ENCODE measurements at places on chromosomes 6 and 20. TPM values are rescaled to one million over a fixed set of nuclear protein-coding genes. Genes with fewer than 3 reads are reported as not detected.
A peak's percentile ranks its signal among the peaks of the same experiment; 100 is the strongest.

DNA sequence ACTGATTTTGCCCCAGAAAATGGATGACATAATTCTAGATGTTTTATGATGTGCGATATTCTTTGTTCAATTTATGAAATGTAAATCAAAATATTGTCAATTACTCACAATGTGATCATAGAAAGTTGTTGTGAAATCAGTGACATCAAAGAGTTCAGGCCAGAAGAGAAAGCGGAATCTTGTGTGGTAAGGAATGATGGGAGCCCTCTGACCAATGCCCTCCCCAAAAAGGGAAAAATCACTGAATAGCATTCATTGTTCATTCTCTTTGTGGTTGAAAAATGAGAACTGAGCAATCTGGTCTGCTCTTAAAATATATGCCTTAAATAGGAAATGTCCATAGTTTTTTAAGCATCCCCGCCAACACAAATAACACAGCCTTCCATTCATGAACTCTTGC, 247.1 kb upstream of the GRIK2 start:
- DNase-seq: no peak

DNA sequence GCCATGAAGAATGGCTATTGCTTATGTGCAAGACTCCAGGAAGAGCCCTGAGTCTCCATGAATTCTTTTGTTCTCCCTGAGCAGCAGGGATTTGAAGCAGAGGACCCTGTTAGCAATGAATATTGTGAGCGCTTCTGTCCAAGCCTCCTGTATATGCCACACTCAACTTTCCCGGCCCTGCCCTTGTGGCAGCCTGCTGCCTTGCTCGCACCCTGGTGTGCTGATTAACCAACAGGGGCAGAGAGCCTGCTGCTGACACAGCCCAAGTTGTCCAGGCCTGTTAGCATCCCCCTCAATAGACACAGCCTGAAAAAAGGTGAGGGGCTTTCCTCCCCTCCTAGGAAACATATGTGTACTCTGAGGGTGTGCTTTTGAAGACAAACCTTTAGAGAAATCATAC, 131.4 kb downstream of the BMP2 start:
- DNase-seq: no peak

DNA sequence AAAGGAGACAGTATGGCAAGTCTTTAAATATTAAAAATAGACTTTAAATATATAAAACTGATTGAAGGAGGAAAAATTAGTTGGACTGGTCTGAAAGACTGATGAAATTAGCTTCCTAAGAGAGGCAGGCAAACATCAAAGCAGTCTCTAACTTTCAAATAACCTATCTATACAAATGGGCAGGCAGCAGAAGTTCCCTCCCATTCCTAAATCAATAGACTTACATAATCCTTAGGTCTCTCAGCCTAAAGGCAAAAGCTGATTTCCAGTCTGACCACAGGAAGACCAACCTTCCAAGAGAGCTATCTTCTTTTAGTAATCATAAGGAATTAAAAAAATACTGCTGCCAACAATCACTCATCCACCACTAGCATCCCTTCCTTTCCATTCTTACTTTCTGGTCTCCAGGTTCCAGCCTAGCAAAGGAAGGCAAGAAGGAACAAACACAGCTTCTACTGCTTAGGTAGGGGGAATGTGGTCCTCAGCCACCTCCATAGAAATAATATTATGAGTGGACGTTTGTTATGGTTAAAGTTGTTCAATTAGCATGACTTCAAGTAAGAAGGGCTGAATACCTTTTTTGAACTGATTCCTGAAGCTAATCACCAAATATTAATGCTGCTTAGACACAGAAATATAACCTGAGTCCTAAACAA, 44.1 kb downstream of the SESN1 start:
- DNase-seq: no peak

DNA sequence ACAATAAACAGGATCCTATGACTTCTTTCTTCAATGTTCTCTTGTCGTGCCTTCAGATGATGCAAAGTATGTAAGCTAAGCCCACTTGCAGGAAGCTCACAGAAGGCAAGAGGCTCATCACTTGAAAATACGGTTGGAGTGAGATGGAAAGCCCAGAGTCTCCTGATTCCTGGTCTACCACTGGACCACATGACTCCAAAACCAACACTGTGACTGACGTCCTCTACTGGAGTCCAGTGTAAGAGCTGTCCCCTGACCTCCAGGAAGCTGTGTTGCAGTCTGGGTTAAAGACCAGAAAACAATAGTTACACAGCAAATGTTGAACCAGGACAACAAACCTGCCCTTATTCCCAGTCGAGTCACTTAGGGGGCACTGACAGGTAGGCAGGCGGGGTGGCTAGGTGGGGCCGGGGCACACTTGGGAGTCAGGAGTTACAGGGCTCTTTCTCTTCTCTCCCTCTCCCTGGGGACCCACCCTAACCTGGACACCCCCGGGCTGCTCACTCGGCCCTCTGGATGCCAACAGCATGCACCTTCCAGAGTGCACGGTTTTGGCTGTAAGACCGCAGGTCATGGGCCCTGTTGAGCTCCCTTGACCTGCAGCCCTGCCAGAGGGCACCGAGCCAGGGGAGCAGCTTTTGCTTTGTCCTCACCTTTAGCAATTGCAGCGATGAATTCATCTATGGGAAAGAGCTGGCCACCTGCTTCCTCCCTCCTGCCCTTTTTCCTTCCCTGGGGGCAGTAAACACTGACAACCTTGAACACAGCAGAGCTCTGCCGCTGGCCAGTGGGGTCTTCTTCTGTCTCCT, 7.4 kb downstream of the PCK1 start:
- DNase-seq: no peak

- peak; percentile 42 for DNase-seq
Observed at GRCh38 chr20:46199198-46199597, 81.1 kb downstream of the CD40 start.

DNA sequence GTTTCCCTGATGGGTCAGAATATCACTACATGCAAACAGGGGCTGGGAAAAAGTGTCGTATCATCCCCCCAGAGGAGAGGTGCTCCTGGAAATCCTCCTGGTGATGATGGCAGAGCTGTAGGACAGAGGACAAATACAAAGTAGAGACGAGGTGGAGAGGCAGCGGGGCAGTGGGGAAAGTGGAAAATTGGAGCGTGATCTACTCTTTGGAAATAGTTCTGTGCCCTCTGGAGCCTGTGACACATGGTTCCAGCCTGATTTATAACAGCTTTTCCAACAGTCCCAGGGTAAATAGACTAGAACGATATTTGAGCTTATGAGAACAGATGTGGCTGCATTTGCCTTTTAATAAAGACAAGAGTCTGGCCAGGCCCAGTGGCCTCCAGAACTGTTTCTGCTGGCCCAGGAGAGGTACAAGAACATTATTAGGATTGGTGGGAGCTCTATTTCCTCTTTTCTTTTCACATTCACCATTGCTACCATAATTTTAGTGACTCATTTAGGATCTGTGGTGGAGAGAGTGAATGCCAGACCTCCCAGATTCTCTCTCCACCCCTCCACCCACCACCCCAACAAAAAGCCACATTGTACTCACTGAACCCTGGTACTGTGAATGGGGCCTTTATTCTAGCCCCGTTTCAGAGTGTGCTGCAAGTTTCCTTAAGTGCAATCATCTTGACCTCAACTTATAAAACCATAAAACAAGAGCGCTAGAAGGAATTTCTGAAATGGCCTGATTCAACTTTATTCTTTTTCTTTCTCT, 78.3 kb downstream of the BTBD3 start:
- DNase-seq: no peak

GRCh38 chr20:15039088-15039752, 701.8 kb upstream of the FLRT3 start:
- DNase-seq: no peak

GRCh38 chr20:45998337-45998736, 10.4 kb upstream of the MMP9 start:
- no peak for DNase-seq

- DNase-seq: no peak
Observed at GRCh38 chr20:14617123-14617522, 279.7 kb upstream of the FLRT3 start.

GRCh38 chr20:3696745-3697587, 15.2 kb upstream of the ADAM33 start:
- no peak for DNase-seq

DNA sequence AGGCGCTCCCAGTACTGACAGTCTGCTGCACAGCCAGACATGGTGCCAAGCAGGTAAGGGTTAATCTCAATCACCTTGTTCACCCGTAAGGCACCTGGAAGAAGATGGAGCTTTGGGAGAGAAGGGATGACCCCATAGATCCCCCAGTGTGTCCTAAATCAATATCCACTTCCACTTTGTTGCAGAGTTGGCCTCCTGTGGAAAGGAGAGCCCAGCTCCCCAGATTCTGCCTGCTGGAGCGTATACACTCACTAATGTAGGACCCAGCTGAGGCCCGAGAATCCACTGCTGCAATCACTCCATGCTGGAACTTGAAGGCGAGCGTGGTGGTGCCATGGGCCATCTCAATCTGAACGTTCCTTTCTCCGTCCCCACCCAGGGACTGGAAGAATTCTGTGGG, 1.2 kb downstream of the PSMB8 start:
- no peak for DNase-seq

GRCh38 chr6:4610256-4610655, 165.9 kb upstream of the CDYL start:
- DNase-seq: no peak

DNA sequence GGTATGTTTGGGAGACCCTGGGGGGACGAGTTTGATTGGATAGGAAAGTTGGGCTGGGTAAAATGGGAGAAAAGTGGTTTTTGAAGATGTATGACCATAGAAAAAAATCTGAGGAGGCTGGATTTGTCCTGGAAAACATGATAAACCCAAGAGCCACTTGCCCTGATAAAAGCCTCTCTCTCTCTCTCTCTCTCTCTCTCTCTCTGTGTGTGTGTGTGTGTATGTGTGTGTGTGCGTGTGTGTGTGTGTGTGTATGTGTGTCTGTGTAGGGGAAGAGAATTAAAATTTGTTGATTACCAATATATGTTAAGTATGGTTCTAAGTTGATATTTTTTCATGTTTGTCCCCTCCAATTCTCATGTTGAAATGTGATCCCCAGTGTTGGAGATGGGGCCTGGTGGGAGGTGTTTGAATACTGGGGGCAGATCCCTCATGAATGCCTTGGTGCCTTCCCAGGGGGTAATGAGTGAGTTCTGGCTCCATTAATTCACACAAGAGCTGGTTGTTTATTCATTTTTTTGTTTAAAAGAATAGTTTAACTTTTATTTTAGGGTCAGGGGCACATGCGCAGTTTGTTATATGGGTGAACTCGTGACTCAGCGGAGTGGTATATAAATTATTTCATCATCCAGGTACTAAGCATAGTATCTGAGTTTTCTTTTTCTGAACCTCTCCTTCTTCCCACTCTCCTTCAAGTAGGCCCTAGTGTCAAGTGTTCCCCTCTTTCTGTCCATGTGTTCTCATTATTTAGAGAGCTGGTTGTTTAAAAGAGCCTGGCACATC, 208.8 kb downstream of the TFAP2B start:
- DNase-seq: no peak

- DNase-seq: no peak
Observed at GRCh38 chr20:51447097-51447764, 95.3 kb downstream of the NFATC2 start.

DNA sequence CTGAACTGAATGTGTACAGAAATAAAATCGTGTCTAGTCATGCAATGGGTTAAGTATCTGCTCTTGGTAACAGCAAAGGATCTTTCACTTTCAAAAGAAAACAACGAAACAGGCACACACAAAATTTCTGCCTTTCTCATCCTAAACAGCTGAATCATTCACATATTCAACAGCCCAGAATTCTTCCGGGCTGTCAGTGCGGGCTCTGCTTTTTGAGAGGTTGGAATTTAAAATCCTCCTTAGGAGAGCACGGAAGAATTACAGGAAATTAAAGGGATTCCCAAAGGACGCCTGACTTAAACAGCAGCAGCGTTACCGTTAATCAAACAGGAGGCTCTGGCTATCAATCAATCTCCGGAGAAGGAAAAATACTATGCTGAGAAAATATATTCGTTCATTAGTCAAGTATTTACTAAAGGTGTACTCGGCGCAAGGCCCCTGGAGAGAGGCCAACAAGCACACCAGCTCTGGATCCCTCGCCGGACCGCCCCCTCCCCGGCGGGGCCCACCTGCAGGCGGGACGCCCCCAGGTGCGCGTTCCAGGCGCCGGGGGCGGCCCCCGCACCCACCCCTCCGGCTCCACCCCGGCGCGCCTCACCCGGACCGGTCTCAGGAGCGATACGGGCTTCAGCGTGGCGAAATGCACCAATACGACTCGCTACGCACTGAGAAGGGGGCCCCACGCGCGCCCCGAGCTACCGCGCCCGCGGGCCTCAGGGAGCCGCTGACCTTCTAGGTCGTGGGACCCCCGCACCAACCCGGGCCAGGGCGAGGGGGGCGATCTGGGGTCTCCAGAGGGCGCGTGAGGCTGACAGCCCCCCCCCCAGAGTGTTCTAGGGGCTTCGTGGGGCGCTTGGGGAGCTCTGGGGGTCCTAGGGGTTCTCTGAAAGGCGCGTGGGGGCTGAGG, 1.0 kb downstream of the NAPB start:
- peak; percentile 69 for DNase-seq

- DNase-seq: no peak
Observed at GRCh38 chr6:133313068-133313467, 71.9 kb downstream of the EYA4 start.

GRCh38 chr20:40848526-40848925, 159.5 kb upstream of the MAFB start:
- DNase-seq: no peak

- no peak for DNase-seq
Observed at GRCh38 chr6:116027801-116028200, 32.9 kb downstream of the FRK start.

GRCh38 chr6:11266926-11267325, 34.5 kb upstream of the NEDD9 start:
- no peak for DNase-seq

The OR2B2 gene
- not detected for total RNA-seq

The NCOA5 gene
- total RNA-seq: 16.8 TPM

The PRSS35 gene
- not detected for total RNA-seq

The OSER1 gene
- total RNA-seq: 23.3 TPM

The SAMHD1 gene
- total RNA-seq: 35.9 TPM

The NKX2-4 gene
- total RNA-seq: not detected

The SIRPG gene
- 45.4 TPM for total RNA-seq

The TMEM217 gene
- total RNA-seq: 4.0 TPM

The KCNK16 gene
- not detected for total RNA-seq

The PDE10A gene
- total RNA-seq: not detected

The STMND1 gene
- total RNA-seq: not detected

The POPDC3 gene
- total RNA-seq: not detected

The MUCL3 gene
- total RNA-seq: not detected

The RCAN2 gene
- not detected for total RNA-seq

The TRIM31 gene
- total RNA-seq: not detected

Measured in activated CD8-positive, alpha-beta T cell treated with anti-CD3 and anti-CD28 coated beads for 36 hours (primary cell).